CD4-positive, alpha-beta memory T cell (primary cell): ENCODE measurements at places on chromosomes 6 and 20.

DNA sequence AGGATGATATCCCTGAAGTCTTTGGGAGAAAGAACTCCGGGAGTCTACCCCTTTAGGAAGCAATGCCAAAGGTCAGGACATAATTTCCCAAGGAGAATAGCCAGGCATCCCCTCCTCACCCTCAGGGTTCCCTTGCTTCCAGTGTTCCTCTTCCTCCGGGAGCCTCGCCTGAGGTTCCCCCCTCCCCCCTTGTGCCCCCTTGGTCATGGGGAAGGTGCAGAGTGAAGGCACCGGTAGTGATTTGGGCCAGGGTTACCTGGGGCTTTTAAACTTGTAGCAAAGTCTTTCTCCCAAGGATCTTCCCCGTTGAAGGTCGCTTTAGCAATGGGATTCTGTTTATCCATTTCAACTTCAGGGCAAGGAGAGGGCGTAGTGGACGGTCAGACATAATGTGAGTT lies 1.2 kb downstream of the ISM1 start:
- DNase-seq: no peak

DNA sequence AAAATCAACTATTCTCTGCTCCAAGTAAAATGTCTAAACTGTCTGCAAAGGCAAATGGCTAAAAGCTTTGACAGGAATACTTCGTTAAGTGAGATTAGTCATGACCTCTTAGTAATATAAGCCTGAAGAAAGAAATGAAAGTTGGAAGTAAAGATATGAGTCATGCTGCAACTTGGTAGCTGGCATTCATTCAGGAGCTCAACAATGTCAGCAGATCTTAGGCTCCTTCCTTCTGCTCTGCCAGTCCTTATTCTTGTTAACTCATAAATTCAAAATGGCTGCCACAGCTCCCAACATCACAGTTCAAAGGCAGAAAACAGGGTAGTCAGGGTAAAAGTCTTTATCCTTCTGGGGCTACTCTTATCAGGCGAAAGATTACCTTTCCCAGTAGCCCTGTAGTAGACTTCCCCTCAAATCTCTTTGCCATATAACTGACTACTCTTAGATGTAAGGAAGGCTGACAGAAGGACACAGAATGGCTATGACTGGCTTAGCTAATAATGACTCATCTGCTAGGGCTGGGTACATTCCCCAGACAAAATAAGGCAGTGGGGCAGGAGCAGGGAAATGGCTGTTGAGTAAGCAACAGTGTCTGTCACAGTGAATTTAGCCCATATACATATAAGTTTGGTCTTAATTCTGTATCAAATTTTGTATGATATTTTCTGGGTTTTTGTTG lies 24.4 kb upstream of the C6orf62 start:
- no peak for DNase-seq

DNA sequence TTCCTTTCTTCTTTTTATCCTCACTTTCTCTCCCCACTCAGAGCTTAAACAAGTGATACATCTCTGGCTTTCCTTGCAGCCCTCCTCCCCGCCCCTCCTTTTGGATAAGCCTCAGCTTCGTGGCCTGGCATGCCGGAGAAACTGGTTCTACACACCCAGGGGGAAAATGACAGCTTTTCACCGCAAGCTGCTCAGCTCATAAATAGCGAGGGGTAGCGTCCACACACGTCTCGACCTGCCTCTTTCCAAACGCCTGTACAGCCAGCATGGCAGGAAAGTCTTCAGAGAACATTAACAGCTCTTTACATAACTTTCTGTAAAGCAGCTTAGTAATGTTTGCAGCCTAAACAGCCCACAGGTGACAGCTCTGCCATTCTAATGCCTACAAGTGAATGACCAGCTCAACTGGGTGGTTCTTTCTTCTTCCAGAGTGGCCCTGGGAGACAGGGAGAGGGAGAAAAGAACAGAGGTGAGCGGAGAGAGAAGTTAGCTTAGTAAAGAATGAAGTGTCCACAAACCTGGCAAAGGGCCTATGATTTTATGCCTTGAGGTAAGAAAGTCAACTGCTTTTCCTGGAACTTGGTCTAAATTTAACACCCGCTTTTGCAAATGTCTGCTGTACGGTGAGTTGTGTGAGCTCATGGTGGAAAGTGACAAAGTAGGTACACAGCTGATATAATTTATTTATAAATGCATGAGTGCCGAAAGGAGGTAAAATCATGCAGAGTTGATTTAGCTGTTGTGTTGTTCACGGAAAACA lies 251.5 kb downstream of the TFAP2A start:
- no peak for DNase-seq

DNA sequence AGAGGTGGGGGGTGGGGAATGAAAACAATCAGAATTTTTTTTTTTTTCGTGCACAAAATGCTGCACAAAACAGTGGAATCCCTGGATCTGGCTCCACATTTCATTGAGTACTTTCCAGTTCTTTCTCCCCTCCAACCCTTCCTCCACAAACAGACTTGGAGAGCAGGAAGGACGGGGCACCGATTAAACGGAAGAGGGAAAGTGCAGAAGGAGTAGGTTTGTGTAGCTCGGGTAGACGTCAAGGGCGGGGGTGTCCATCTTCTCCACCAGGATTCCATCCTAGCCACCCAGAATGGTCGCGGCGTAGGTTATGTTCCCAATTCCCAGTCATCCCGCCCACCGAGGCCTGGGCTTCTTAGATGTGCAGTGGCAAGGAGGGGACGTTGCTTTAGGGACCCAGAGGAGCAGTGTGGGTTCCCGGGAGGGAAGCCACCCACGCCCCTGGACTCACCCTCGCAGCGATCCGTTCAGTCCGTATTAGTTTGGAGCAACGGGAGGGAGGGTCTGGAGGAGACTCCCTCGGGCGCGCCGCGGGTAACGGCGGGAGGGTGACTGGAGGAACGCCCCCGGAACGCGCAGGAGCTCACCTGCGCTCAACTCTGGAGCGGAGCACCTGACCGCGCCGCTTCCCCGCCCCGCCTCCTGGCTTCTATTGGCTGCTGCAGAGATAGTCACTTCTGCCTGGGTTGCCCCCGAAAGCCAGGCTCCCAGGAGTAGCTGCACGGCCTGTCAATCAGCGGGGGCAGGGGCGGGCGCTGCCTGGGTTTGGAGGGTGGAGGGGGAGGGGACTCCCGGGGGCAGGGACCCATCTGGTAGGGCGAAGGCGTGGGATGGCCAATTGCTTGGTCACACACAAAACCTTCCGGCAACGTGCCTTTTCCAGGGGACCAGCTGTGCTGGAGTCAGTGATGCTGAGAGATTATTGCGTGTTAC lies at the start of gene ENPP5:
TSS of gene ENPP5 (minus strand) at position 624 of the 933 bp plus-strand sequence. CDS start 2,718 bp downstream, outside the sequence.
- DNase-seq: peak; percentile 54

DNA sequence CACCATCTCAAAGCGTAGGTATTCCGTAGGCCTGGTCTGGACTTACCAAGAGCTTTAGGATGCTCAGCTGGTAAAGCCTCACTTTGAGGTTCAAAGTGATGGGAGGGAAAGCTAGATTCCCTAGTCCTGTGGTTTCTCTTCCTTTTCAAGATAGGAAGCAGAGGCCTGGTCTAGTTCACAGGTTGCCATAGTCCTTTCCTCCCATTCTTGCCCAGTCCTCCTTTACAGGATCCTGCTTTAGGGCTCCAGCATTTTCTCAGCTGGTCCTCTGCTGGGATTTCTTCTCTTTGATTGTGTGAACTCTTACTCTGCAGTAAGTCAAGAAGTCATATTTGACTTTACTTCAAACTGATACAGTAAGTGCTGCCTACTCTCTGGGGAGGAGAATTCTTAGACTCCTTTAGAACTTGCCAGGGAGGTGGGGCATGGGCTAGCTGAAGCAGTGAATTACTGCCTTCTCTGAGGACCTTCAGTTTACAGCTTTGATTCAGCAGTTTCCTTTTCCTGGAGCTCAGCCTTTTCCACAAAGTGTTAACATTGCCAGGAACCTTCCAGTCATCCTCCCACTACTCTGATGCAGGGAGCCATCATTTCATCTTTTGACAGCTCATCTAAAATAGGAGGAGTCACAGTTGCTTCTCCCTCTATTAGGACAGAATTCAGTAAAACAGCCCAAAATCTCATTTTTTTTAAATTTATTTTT lies 42.8 kb upstream of the PLCG1 start:
- DNase-seq: no peak

GRCh38 chr6:110449541-110449895 lies 26.9 kb downstream of the SLC22A16 start:
- no peak for DNase-seq

DNA sequence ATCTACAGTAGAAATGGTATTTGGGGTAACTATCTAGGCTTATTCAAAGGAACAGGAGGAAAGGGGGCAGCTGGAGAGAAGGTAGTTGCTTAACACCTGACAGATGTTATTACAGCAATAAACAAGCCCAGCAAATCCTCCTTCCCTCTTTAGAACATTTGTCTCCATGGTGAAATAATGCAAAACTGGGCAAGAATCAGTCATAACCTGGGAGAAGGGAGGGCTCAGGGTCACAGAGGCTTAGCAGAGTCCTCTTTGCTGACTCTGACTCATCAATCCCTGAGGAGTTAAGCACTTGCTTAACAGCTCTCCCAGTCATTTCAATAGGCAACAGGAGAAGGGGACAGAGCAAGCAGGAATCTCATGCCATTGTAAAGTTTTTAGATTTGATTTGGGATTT lies 230.3 kb downstream of the IBTK start:
- DNase-seq: no peak

DNA sequence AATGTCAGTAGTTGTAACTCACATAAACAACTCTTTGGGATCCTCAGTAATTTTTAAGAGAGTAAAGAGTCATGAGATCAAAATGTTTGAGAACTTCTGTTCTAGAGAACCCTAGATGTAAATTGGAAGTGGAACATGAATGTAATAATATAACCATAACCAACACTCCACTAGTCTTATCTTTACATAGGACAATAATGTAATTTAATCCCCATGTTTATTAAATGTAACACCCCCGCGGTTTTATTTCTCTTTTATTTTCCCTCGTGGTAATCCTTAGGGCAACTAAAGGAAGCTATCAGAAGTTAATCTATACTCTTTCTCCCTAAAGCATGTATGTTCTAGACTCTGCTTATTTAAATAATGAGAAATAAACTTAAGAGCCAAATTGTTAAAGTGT lies 54.4 kb downstream of the ZNF292 start:
- no peak for DNase-seq

- DNase-seq: no peak
Measured at GRCh38 chr6:73073238-73073637, 152.1 kb downstream of the KHDC1L start.

GRCh38 chr6:36337814-36338213 lies 1.1 kb upstream of the BNIP5 start:
- DNase-seq: no peak

DNA sequence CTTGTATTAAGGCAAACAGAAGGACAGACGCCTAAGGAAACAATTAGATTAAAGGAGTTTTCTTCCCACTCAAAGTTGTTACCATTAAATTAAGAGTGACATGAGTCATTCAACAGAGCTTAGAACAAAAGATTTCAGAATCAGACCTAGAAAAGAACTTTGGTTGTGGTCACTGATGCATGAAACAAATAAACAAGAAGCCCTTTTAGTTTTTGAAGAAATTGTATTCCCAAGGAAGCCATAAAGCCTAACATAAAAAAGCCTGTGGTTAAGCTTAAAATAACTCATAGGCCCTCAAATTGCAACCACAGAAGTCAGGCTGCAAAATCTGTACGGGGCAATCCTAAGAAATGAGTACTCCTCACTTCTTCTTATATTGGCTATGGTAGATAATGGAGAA lies 17.9 kb upstream of the TRIM26 start:
- DNase-seq: no peak

DNA sequence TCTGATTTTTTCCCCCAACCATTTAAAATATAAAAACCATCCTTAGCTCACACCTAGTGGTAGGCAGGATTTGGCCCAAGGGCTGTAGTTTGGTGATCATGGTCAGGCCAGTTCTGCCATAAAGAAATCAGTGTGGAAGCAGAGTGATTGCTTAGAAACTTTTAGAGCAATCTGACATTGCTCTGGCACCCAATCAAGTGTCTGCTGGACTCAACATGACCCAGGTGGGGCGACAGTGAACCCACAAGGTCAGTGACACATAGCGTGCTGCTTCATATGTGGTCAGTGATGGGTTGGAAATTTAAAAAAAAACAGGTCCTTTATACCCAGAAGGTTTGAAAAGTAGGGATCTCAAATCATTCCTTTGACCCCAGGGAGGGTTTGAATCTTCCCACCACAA lies 107.9 kb downstream of the BANF2 start:
- no peak for DNase-seq

DNA sequence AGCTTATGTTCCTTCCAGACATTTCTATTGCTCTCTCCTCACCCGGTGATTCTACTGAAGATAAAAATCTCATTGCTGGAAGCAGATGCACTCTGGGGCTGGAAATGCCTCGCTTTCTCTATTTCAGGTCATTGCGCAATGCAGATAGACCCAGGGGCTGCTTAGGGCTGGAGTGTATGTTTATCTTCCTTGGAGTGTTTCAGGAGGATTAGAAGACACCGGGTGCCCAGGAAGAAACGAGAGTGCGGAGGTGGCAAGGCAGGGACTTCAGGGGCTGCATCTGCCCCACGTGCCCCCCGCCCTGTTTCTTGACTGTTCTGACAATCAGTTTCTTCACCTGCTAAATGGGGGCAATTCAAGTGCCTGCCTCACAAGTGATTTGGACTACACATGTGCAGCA lies 45.6 kb upstream of the IYD start:
- DNase-seq: no peak

- no peak for DNase-seq
Measured at GRCh38 chr6:145813285-145814034, 1.1 kb downstream of the FBXO30 start.

GRCh38 chr6:76631622-76632021 lies 559.2 kb upstream of the IMPG1 start:
- DNase-seq: no peak

DNA sequence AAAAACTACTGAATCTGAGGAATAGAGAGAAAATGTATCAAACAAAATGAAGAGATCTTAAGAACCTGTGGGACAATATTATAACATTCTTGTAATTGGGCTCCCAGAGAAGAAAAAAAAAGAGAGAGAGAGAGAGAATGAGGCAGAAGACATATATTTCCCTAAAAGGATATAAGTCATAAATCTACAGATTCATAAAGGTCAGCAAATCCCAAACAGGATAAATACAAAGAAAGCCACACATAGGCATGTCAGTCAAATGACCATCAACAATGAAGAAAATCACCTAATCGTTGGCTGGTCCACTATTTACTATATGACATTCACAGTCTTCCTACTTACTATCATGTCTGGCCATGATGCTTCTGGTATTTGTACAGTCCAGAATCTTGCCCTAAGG lies 190.3 kb downstream of the GMDS start:
- no peak for DNase-seq
